ENCODE measurements at places on chromosomes 3 and 15.

DNA sequence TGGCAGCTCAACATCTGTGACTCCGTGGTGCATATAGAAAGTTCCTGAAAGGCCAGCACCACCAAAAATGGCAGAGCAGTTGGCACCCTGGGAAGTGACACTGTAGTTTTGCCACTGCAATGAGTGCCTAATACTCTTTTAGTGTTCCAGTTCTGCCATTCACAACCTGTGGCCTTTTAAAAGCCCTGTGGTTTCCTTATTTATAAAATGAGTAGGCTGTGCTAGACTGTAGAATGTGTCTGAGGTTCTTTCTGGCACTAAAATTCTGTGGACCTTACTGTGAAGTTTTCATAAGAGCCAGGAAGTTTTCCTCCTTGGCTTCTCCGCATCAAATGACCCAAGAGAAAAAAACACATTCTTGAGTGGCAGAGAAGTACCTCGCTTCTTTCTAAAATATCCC, 74.1 kb downstream of the MME start:
- DNase-seq = no peak

GRCh38 chr3:21587894-21588293, 163.1 kb downstream of the ZNF385D start:
- DNase-seq = no peak

- no peak for DNase-seq
Measured at GRCh38 chr3:140004271-140004670, 69.3 kb downstream of the CLSTN2 start.

DNA sequence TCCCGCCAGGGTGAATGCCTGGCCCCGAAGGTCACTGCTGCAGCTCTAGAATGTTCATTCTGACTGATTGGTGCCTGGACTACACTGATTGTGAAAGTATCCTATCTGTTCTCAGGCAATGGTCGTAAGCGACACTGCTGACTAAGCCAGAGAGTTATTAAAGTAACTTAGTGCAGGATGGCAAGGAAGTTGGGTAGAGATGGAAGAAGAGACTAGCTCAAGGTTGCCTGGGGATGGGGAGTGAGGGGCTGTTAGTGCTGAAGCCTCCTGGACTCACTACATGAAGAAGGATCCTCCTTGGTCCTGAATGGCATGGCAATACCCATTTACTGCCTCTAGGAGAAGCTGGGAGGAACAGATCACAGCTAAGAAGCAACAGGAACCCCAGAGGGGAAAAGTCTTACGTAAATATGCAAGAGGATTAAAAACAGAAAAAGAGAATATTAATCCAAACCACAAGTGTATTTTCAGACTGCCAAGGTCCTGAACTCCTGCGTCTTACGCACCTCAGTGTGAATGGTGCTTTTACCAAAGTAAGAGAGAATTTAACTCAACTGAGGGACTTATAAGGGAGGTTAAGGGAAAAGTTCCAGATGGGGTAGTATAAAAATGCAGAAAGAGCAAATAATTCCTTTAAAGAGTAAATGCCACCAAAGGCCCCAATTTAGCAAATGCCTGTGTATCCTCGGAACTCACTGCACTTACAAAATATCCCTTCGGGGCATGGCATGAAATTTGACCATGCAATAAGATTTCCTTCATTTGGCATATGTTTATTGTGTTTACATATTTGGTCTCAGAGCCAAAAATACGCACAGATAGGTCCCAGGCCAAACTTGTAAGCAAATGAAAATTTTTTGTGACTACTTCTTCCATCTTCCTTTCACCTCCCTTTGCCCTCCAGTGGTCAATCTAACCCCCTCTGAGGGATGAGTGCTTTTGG, 64.0 kb upstream of the DGKG start:
- peak; percentile 48 for DNase-seq

DNA sequence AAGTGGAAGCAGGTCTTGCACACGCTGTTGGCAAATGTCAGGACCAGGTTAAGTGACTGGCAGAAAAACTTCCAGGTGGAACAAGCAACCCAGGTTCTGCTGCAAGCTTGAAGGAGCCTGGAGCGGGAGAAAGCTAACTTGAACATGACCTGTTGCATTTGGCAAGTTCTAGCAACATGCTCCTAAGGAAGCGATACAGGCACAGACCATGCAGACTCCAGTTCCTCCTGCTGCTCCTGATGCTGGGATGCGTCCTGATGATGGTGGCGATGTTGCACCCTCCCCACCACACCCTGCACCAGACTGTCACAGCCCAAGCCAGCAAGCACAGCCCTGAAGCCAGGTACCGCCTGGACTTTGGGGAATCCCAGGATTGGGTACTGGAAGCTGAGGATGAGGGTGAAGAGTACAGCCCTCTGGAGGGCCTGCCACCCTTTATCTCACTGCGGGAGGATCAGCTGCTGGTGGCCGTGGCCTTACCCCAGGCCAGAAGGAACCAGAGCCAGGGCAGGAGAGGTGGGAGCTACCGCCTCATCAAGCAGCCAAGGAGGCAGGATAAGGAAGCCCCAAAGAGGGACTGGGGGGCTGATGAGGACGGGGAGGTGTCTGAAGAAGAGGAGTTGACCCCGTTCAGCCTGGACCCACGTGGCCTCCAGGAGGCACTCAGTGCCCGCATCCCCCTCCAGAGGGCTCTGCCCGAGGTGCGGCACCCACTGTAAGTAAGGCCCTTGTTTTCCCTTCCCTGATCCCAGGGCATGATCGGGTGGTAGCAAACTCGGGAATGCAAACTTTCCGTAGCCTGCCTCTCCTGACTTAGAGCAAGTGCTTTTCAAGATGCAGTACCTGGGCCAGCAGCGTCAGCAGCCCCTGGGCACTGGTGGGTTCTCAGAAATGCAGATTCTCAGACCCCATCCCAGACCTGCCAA, 759 bp downstream of the GALNT15 start:
- no peak for DNase-seq

- DNase-seq = no peak
Measured at GRCh38 chr15:91196768-91197167, 96.7 kb downstream of the SV2B start.

- no peak for DNase-seq
Measured at GRCh38 chr3:15330031-15330596, 2.3 kb downstream of the SH3BP5 start.

DNA sequence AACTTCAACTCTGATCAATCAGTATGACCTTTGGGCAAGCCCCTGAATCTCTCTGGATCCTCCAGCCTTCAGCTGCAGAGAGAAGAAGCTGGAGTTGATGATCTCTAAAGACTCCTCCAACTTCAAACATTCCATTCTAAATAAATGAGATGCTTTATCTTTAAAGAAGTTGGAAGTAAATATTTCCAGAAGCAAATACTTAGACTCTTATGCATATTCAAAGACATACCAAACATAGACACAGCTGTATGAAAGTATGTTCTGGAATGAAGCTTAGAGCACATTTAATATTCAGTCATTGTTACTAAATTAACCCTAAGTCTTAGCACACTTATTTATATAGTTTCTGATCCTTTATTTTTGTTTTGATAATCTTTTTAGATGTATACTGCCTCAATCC, 77.6 kb upstream of the ACP3 start:
- DNase-seq = no peak

- no peak for DNase-seq
Measured at GRCh38 chr15:101710806-101711205, 13.5 kb downstream of the TARS3 start.

DNA sequence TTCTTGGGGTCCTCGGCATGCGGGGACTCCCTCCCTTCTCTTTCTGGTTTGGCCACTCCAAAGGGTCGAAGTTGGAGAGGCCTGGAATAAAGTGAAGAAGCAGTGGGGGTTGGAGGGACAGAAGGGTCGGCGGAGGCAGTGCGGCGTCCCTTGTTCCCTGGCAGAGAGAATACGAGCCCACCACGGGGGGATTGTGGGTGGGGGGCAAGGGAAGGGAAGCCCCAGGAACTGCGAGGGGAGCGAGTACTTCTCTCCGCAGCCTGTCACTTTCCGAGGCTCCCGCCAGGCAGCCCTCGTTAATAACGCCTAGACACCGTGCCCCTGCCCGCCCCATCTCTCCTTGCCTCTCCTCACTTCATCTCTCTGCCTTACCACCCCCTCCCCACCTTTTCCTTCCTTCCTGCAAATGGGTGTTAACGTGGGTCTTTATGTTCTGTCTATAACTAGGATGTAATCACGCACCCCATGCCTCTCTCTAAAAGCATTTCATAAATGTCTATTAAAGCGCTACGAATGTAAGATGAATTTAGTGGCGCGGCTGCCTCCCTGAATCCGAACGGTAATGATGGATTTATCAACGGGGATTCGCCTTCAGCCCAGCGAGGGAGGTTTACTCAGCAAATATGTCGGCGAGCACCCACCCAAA, 13.7 kb downstream of the NR2F2 start:
- no peak for DNase-seq

DNA sequence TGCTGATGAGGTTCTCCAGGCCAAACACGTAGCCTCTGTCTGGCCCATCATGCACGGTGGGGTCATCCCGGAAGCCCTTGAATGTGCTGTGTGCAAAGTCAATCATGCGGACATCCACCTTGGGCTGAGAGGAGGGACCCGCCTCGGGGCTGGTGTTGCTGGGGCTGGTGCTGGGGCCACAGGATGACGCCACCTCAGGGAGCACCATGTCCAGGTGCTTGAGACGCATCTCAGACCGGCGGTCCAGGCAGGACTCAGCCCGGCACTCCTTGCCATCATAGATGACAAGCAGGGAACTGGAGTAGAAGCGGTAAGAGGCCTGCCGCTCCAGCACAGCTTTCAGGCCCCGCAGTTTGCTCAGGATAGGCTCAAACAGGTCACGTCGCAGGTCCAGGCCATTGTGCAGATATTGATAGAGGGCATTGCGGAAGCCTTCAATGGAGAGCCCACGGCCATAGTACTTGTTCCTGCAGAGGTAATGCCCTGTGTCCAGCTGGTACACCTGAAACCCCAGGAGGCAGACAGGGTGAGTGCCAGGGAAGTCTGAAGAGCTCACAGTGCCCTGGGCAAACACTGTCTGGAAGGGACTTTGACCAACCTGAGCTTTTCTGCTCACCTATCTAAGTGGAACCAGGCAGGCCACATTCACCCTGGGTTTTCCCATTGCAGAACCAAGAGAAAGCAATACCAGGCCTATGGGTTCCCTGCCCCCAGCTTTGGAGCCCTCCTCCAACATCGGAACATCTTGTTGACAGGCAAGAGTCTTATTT, 3.6 kb upstream of the GMPPB start:
- DNase-seq = no peak

- no peak for DNase-seq
Measured at GRCh38 chr3:195032106-195032759, 238.7 kb downstream of the XXYLT1 start.

DNA sequence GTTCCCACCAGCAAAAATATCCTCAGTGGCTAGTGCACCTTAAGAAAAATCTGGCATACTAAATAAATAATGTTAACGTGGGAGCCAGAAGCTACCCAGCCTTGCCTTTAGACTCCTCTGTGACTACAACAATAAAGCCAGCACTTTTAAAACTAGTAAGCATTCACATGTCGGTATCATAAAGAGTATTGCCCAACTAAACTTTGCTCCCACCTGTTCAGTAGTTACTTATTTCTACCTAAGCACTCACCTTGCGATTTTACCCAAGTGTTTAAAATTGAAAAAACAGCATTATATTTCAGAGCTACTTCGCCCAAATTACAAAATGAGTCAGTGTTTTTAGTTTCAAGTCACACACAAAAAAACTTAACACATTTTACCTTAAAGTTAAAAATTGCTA, 12.8 kb downstream of the ALDH1L1 start:
- no peak for DNase-seq

- DNase-seq = no peak
Measured at GRCh38 chr3:127790882-127791183, 31.5 kb downstream of the MGLL start.

DNA sequence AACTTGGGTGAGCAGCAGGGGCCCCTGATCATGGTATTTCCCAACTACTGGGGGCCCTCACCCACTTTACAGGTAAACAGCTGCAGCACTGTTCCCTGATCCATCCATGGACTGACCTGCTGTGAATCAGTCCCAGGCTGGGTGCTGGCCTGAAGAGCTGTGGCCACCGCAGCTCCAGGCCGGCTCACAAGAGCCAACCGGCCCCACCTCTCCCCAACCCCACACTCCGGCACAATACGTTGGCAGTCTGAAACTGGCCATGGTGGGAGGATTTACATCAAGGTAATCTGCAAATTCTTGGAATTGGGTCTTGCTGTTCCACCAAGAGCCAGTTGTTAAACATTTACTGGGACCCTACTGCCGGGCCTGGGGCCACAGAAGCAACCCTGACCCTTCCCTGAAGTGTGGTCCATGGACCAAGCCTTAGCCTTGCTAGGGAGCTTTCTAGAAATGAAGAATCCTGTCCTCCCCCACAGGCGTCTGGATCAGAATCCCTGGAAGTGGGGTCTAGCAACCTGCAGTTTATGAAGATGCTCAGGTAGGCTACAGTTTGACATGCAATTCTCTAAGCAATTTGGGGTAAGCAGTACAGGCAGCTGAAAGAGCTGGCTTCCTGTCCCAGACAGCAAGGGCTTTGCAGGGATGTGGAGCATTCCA, 3.7 kb downstream of the SLC6A20 start:
- no peak for DNase-seq

DNA sequence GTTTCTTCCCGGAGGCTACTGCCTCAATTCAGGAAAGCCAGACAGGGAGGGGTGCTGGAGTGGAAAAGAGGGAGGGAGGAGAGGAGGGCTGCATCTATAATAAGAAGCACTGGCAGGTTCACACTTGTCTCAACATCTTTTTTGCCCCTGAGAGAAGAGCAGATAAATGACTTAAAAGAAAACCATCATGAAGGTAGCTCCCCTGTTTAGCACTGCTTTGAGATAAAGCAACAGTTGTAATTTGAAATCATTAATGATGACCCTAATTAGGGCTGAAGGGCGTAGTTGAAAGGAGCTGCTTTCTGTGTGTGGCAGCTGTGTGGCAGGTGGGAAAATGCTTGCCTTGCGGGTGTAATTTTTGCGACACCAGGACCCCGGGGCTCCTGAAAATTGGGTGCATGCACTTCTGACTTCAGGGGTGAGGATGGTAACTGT, 222.8 kb upstream of the IL12A start:
- no peak for DNase-seq

- no peak for DNase-seq
Measured at GRCh38 chr3:117483839-117484238, 774.3 kb downstream of the TUSC7 start.

- DNase-seq = no peak
Measured at GRCh38 chr15:31135523-31135922, 34.0 kb upstream of the TRPM1 start.

GRCh38 chr3:66297900-66298299, 77.1 kb downstream of the SLC25A26 start:
- no peak for DNase-seq

- DNase-seq = peak; percentile 94
Measured at GRCh38 chr15:67063689-67064606, 1.5 kb upstream of the SMAD3 start.

DNA sequence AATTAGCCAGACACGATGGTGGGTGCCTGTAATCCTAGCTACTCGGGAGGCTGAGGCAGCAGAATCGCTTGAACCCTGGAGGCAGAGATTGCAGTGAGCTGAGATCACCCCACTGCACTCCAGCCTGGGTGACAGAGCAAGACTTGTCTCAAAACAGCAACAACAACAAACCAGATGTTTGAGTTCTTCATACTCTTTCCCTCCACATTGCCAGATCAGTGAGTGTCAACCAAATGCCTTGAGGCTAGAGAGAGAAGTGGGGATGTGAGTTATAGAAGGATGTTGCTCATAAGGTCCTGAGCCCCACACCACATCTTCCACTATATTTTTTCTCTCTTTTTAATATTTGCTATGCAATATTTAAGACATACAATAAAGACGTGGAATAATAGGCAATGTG, 19.8 kb downstream of the MAPKBP1 start:
- no peak for DNase-seq

Measured in HuH-7 (cell line).